ENCODE measurements at places on chromosomes 11 and 22. TPM values are rescaled to one million over a fixed set of nuclear protein-coding genes. Genes with fewer than 3 reads are reported as not detected.

- peak; percentile 81 for DNase-seq
Observed at GRCh38 chr11:134033696-134034491, 35.0 kb upstream of the JAM3 start.

GRCh38 chr11:74354036-74354435, 42.6 kb upstream of the P4HA3 start:
- DNase-seq, result no peak

- no peak for DNase-seq
Observed at GRCh38 chr22:36839356-36840073, 21.3 kb upstream of the NCF4 start.

- DNase-seq, result no peak
Observed at GRCh38 chr11:64451856-64452255, 92.9 kb downstream of the RPS6KA4 start.

DNA sequence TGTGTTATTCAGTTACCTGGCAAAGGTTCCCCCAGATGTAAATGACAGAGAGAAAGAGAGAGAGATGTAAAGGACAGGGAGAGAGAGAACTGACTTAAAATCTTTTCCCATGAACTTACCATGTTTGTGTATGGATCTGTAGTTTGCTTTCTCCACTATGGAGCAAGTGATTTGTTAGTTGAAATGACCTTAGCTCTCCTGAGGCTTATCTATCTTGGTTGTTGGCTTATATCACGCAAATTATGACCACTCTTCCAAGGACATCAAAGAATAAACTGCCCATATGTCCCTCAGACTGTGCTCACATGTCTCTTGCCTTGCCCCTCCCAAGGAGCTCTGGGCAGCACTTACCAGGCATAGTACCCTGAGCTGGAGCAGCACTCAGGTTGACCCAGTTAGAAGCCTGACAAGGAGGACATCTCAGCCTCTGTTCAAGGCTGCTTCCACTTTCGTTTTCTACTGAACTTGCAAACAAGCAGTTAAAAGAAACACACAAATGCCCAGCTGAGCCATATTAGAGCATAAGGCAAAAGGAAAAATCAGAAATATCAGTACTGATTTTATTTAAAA, 95.3 kb upstream of the RCN1 start:
- DNase-seq, result no peak

GRCh38 chr11:116867619-116868018, 30.2 kb upstream of the APOA1 start:
- DNase-seq, result no peak

DNA sequence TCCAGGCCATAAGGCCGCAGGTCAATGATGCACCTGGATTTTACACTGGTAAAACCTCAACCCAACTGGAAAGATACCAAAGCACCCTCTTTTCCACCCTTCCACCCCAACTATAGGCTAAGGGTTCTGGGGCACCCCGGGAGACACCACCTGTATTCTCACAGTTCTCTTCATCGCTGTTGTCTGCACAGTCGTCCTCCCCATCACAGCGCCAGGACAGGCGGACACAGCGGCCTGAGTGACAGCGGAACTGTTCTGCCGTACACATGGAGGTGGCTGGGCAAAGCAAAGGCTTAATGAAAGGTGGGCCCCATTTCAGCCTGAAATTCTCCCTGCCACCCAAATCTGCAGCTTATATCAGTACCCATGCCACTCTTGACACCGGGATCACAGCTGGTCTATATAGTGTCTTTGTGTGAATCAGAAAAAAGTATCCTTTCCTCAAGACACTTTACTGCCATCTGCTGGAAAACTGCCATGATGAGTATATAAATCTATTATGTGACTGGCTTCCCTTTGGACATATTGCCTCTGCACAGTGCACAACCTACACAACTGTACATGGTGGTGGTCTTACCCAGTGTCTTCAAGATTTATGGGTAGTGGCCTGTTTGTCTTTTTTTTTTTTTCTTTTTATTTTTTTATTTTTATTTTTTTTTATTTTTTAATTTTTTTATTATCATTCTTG, 21.5 kb downstream of the LRP4 start:
- no peak for DNase-seq

GRCh38 chr11:83976086-83976485, 689.9 kb upstream of the CCDC90B start:
- DNase-seq, result no peak

GRCh38 chr11:35077709-35078469, 61.1 kb upstream of the CD44 start:
- no peak for DNase-seq

DNA sequence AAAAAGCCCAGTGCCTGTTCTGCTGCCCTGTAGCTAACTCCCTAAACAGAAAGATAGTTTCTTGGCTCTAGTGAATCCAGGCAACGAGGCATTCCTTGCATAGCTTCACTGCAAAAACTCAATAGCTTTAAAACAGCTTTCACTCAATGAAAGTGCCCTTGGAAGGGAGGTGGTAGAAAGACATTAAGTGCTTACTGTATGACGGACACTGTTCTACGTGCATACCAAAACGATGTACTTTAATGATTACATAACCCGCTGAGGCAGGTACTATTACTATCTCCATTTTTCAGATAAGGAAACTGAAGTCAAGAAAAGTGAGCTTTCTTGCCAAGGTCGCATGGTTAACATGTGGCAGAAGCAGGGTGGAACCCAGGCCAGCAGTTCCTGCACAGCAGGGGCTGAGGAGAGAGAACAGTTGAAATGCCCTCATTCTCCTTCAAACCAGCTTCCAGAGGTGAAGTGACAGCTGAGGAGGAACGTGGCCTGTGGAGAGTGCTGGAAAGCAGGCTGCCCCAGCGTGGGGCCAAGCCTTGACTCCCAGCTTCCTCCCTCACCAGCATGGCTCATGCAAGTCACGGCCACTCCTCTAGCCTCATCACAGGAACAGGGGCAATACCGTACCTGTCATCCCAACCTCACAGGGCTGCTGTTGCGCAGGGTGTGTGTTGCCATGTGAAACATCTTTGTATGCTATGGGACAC, 227.5 kb upstream of the NARS2 start:
- DNase-seq, result no peak

DNA sequence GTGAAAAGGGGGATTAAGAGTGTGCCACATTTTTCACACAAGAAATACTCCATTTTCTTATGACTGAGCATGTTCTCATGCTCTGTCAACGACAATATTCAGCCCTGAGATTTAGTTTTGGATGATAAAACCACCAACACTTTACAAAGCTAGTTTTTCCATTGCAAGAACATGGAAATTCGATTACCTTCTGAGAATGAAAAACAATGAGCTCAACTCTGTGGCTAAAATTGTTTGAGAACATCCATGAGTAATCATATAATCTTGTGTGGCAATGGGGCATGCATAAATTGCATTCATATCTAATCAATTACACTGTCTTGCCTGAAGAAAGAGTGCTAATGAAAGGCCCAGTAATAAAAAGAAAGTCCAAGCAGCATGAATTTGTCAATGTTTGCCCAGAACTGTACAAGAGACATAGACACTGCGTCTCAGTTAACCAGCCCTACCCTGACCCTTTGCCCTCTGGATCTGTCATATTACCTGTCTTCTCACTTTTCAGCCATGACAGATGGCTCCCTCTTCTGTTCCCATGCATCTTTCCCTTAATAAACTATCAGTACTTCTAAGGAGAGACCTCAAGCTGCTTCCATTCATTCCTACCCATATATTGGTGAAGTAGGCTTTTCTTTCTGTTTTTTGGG, 253.4 kb downstream of the FAM76B start:
- DNase-seq, result no peak

Gene ASCL2
- polyA plus RNA-seq, result 0.10 TPM

DNA sequence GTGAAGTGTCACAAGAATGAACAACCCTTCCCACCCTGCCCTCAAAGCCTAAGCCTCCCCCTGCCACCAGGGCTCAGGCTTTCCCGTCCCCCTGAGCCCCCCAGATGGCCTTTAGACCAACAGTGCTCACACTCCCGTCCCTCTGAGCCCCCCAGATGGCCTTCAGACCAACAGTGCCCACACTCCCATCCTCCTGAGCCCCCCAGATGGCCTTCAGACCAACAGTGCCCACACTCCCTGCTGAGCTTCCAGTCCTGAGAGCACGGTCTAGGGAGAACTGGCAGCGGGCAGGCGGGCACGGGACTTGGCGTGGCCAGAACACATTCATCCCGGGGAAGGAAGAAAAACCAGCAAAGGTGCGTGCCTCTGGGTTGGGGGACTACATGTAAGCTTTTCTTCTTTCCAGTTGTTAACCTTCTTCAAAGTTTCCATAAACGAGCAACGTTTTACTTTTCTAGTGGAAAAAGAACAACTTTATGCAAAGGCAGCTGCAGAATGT, 2.5 kb downstream of the MRGPRG start:
- no peak for DNase-seq

GRCh38 chr22:31036671-31037550, 44.2 kb upstream of the SMTN start:
- no peak for DNase-seq

Gene KDM4F
- not detected for polyA plus RNA-seq

Gene PVALB
- polyA plus RNA-seq, result 22.8 TPM

DNA sequence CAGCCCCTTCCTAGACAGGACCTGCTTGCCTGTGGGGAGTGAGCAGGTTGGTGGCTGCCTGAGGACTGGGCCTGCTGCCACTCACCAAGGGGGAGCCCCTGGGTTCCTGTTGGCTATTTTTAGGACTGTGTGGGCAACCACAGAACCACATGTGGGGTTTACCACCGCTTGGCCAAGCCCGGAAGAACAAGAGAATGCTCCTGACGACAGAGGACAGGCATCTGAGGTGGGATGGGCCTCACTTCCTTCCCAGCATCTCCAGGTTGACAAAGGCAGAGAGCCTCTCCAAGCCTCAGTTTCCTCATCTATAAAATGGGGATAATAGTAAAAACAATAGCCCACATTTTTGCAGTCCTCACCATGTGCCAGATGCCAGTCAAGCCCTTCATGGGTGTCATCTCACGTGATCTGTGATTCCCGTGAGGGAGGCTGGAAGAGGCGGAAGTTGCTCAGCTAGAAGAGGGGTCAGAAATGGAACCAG, 43.6 kb downstream of the LRRC32 start:
- no peak for DNase-seq

DNA sequence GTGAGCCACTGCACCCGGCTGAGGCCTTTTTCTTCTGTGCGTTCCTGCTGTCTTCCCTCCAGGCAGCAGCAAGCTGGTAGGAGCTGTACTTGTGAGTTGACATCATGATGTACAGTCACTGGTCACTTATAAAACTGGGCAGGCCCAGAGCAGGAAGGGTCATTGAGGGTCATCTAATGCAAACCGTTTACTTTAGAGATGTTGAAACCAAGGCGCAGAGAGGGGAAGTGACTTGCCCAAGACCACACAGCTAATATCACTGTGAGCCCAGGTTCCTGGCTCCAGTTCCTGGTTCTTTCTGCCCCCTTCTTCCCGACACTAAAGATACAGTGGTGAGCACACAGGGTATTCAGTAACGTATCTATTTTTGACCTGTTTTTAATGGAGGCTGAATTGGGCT, 27.3 kb downstream of the PTPRJ start:
- DNase-seq, result no peak

DNA sequence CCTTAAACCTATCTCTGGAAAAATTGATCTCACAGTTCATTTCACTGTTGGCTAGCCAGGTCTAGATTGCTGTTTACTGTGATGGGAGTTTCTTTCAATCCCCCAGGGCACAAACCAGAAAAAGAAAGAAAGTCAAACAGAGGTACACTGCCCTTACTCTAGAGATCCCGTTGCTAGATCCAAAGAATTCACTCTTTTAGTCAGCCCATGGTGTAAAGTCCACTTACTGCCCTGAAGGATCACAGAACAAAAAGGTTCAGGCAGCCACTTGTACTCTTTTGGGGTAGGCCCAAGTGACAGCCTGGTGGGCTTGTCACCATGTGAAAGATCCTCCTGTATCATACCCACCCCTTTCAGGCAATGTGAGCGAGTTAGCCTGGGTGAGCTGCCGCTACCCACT, 162.6 kb upstream of the CCDC179 start:
- DNase-seq, result no peak

Gene FOLR3
- 0.65 TPM for polyA plus RNA-seq

DNA sequence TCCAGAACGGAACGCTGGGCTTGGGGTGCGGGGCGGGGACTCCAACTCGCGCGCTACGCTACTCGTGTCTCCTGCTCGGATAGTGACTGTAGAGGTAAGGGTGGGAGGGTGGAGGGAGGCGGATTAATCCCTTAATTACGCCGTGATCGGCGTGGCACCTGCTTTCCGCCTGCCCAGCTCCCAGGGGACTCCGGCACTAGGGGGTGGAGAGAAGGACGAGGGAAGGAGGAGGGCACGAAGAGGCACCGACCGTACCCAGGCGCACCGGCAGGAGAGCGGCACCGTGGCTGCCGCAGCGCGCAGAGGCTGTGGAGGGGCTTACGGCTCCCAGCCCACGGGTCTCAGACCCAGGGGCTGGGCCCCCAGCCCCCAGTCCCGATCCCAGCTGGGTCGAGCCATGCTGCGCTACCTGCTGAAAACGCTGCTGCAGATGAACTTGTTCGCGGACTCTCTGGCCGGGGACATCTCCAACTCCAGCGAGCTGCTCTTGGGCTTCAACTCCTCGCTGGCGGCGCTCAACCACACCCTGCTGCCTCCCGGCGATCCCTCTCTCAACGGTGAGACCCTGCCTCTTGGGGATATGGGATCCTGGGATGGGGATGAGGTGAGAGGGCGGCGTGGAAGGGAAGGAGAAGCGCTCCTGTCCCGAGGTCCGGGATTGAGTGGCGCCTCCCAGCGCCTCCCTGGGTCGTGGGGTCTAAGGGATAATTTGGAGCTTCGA, at the start of gene ROBO3:
Gene ROBO3, plus strand, starts transcription at position 252 of the 721 bp plus-strand sequence. Its CDS starts 146 bp downstream, at position 398.
- no peak for DNase-seq

Gene FXYD6
- polyA plus RNA-seq, result 192 TPM

DNA sequence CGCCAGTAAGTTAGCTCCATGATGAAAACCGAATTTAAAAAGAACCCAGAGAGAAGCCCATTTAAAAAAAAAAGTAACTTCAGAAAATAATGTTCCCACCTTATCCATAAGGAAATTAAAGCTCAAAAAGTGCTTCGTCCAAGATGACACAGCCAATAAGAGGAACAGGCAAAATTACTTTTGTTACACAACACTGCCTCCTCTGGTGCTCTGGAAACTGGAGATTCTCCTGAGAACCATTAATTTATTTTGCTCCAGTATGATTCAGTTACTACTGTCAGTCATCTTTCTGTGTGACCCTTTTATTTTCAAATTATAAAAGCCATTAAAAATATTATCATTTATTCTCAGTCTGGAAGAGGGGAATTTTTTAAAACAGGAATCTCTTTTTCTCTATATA, 2.0 kb downstream of the IFT27 start:
- no peak for DNase-seq

Gene SLC22A9
- polyA plus RNA-seq, result not detected

DNA sequence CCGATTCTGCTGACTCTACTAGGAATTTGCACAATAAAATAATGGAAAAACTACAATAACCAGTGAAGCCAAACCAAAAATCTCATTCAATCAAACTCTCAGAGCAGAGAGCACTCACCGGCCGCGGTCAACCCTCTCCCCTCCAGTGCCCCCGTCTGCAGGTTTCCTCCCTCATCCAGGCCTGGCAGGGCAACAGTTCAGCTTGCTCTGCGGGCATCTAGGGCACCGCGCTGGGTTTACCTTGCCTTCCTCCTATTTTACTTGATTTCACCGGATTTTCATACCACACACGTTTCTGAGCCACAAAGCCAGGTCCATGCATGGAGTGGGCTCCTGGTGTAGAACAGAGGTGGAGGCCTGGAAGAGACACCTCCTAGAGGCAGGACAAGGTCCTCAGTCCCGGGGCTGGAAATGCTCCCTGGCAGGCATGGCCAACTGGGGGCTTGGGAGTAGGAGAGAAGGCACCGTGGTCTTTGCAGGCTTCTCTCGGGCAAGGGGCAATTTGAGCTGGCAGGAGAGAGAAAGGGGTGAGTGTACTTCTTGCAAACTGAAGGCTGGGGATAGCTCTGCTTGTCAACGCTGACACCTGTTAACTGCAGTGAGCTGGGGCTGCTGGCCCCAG, 938.4 kb downstream of the BRD1 start:
- no peak for DNase-seq
